CD4-positive, alpha-beta T cell treated with Interleukin-15 for 4 hours (primary cell): ENCODE measurements at places on chromosomes 1 and 21.
A peak's percentile ranks its signal among the peaks of the same experiment; 100 is the strongest.

- DNase-seq, result peak; percentile 69
These were observed 11.6 kb downstream of the SCNN1D start for GRCh38 chr1:1291548-1292441.

DNA sequence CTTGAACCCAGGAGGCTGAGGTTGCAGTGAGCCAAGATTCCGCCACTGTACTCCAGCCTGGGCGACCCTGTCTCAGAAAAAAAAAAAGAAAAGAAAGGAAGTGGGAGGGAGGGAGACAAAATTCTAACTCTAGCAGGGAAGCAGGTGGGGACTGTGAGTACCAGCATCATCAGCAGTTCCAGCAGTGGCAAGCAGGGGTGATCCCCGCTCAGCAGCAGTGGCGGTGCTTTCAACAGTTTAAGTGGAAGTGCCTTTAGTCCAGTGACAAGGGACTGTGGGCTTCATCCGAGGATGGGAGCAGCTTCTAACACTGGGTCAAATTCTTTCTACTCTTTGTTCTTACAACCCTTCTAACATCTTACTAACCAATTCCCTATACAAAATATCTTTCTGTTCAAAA lies 858.1 kb upstream of the ADAMTS5 start:
- no peak for DNase-seq

GRCh38 chr1:24181619-24182018 lies 5.5 kb downstream of the IFNLR1 start:
- DNase-seq, result no peak

DNA sequence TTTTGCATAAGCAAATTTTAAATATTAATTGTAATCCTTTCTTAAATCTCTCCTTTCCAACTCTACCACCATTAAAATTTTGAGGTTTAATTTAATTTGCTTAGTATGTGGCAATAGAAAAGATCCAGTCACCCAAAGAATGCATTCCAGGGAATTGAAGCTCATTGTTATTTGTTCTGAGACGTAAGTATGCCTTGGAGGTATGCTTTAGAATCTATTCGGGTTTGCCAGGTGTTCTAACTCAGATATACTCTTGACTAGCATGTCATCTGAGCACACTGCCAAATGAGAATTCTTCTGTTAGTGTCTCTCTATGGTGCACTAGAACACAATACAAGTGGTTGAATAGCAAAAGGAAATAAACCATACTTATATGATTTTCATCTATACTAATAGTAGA lies 813.6 kb upstream of the ADGRL2 start:
- no peak for DNase-seq

GRCh38 chr1:76006234-76006633 lies 68.3 kb upstream of the ST6GALNAC3 start:
- DNase-seq, result no peak

- DNase-seq, result no peak
These were observed 303.5 kb upstream of the KAZN start for GRCh38 chr1:14294860-14295536.

DNA sequence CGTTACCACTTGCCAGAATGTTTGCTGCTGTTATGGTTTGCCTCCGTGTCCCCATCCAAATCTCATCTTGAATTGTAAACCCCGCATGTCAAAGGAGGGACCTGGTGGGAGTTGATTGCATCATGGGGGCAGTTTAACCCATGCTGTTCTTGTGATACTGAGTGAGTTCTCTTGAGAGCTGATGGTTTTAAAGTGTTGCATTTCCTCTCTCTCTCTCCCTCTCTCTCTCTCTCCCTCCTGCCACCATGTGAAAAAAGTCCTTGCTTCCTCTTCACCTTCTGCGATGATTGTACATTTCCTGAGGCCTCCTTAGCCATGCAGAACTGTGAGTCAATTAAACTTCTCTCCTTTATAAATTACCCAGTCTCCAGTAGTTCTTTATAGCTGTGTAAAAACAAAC lies 44.4 kb downstream of the CFHR5 start:
- no peak for DNase-seq

GRCh38 chr1:201528631-201529252 lies 10.2 kb upstream of the NAV1 start:
- DNase-seq, result no peak

DNA sequence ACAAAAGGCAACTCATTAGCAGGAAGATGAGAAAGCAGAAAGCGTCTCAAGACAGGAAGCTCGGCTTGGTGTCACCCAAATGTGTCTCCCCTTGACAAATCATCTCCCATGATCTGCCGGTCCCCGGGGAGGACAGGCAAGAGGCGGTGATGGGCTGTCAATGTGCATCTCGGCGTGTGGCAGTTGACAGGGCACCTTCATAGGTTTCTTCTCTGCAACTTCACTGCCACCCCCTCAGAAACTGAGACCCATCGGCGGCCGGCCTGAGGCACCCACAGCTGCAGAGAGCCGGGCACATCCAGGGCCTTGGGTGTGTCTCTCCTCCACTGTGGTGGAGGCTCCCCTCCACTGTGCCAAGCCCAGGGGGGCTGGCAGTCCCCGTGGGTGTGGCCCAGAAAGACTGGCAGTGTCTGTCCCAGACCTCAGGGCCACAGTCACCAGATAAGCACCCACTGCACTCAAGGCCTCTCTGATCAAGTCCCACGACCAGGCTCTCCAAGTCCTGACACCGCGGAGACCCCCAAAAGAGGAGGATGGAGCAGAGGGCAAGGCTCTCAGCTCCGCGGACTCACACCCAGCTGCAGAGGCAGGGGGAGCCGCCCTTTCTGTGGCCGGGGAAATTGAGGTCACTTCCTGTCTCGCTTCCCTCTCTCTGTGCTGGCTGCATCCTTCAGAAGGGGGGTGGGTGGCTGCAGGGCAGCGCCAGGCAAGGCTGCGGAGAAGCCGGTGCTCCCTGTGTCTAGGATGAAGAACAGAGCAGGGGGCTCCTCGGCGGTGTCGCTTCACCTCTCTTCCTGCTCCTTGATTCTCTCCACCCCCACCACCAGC lies 39.6 kb upstream of the LBR start:
- peak; percentile 86 for DNase-seq

DNA sequence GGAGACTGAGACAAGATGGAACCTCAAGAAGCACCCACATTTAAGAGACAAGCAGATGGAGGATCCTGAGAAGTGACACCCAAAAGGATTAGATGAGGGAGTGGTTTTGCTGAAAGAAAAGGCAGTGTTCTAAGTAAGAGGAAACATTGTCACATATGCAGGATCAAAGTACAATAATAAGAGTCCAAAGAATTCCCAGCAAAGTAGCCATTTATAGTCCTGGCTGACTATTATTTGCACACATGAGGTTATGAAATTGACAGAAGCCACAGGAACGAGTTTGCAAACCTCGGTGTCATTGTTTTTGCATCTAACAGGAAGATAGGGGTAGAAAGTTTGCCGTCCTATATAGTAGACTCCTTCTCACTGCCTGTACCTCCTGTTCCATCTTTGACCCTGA lies 41.3 kb downstream of the CHRM3 start:
- DNase-seq, result no peak

GRCh38 chr1:232486454-232487207 lies 143.3 kb downstream of the SIPA1L2 start:
- no peak for DNase-seq

- DNase-seq, result peak; percentile 84
These were observed 14.0 kb downstream of the LAPTM5 start for GRCh38 chr1:30743584-30744059.

DNA sequence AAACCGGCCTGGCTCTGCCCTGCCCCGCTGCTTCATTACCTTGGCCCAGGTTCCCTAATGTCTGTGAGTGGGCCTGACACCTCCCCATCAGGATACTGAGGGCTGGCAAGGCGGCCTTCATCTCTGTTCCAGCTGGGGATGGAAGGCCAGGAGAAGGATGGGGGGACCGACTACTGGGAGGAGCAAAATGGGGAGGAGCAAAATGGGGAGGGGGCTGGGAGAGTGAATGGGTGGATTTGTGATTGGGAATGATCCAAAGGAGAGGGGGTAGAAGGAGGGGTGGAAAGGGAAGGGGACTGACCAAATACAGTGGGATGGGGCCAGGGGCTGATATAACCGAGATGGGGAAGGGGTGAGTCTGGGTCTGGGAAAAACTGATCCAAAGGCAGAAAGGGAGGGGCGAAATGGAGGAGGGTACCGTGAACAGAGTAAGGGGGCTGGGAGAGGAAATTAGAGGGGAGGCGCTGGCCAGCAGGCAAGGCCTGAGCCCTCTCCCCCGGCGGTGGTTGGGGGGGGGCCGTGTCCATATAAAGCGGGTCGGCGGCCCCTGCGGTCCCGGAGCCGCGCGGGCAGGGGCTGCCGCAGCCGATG lies at the start of gene FOXE3:
FOXE3 (plus strand) TSS at position 558 of the 591 bp plus-strand sequence; CDS start at position 589, 31 bp downstream.
- DNase-seq, result no peak

DNA sequence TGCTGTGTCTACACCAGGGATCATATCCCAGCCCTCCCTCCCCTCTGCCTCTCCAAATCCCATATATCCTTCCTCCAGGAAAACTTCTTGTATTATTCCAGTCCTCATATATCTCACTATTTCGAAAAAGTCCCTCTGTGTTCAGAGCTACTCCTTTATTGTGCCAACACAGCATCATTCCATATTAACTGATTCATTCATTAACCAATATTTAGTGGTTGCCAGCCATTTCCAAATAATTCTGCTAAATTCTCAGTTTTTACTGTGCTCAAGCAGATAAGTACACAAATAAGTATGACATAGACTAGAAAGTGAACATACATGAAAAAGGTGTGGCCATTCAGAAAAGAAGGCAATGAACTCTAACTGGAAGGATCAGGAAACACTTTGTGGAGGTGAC lies 241.6 kb upstream of the DUSP10 start:
- no peak for DNase-seq

DNA sequence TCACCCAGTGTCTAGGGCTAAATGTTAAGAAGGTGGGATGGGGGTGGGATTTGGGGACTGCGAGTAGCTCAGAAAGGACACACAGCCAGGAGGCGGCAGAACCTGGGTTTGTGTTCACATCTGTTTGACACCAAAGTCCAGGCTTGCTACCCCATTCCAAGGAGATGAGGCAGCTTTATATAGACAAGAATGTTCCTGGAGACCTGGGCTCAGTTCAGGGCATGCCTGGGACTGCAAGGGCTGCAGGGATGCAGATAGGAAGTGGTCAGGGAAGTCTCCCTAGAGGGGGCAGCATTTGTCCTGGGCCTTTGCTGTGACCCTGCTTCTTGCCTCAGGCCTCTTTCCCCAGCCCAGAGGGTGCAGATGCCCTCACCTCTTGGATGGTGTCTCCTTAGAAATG lies 16.3 kb downstream of the PADI3 start:
- no peak for DNase-seq

DNA sequence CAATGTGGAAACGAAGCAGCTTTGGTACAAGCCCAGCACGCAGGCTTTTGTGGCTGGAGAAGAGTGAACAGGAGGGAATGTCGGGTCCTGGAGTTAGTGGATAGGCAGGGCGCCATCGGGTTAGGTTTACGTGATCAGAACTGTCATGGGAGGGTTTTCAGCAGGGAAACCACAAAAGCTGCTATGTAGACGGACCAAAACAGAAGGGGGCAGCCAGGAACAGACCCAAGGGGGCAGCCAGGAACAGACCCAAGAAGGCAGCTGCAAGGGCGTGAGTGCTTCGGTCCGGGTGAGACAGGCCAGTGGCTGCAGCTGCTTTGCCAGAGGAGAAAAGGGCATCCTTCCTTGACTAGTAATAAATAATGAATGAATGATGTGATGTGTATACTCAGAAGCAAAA lies 77.5 kb upstream of the KIF1B start:
- DNase-seq, result no peak

- no peak for DNase-seq
These were observed 2.0 kb downstream of the ATP13A2 start for GRCh38 chr1:17009706-17010105.

GRCh38 chr1:206495011-206495461 lies 12.3 kb upstream of the RASSF5 start:
- no peak for DNase-seq

DNA sequence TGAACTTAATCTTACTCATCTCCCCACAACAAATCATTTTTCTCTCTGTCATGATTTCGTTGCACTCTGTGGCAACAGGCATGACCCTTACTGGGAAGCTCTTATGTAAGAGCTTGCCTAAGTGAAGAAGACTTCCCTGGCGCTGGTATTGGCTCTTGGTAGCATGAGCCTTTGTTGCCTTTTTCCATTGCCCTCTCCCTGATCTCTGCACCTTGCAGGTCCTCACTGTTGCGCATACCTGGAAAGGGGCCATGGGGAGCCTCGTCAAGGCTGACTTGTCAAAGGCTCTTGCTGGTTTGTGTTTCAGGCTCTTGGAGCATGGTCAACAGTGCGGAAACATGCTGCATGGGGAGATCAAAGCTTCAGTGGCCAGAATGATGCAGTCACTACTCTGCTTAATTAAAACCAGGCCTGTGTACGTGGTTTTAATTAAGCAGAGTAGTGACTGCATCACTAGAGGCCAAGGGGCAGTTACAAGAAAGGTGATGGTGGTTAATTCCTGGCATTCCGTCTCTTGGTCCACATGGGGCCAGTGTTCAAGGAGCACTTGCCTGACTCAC lies 141.3 kb downstream of the SPATA46 start:
- no peak for DNase-seq

DNA sequence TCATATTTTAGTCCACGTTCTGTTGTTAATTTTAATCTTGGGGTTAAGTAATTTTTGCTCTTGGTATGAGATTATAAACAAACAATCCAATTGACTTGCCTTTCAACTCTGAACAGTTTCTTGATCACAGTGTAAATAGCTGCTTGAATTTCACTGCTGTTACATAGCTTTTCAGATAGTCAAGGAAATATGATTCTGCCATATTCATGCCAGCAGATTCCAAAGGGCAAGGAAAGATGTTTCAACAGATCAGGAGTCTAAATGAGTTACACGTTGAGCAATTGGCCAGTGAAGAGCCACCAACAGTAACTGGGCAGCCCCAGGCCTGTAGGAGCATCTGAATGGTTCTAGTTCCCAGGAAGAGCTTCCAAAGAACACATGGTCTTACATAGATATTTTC lies 93.6 kb downstream of the LEPR start:
- DNase-seq, result no peak

GRCh38 chr1:6106321-6106731 lies 60.6 kb downstream of the KCNAB2 start:
- no peak for DNase-seq

GRCh38 chr1:186492531-186493291 lies 31.8 kb upstream of the PDC start:
- DNase-seq, result no peak

- DNase-seq, result no peak
These were observed 246.5 kb upstream of the VAMP3 start for GRCh38 chr1:7524341-7525337.

DNA sequence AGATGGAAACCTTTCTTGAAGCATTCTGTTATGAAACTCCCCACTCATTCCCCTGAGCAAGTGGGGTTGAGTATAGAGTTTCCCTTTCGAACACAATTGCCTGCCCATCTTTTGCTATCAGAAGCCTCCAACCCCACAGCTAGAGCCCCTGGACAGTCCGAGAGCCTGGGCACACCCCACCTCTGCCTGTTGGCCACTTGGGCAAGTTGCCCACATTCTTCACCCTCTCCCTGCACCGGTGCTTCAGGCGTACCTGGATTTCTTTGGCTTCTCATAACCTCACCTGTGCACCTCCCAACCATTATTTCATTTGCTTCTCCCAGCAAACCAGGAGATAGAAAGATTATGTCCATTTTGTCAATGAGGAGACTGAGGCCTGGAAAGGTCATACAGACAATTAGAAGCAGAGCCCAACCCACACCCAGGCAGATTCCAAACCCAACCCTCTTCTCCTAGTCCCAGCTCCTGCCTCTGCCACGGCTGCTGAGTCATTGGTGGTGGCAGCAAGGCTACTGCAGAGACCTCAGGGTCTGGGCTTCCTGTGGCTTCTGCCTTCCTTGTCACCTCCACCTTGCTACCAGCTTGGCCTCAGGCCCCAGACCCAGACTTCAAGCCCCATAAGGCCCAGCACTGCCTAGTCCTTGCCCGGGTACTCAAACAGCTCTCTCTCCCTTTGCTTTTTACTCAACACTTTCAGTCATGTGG lies 118.7 kb upstream of the ZBTB40 start:
- DNase-seq, result no peak

- DNase-seq, result no peak
These were observed 166.3 kb downstream of the TBX15 start for GRCh38 chr1:118821801-118822200.
